Stimulated activated CD4-positive, alpha-beta T cell treated with anti-CD3 and anti-CD28 coated beads, Interleukin-2, amount 100 ng/mL, for 24 hours (primary cell): ENCODE measurements at places on chromosomes 7 and 10.

DNA sequence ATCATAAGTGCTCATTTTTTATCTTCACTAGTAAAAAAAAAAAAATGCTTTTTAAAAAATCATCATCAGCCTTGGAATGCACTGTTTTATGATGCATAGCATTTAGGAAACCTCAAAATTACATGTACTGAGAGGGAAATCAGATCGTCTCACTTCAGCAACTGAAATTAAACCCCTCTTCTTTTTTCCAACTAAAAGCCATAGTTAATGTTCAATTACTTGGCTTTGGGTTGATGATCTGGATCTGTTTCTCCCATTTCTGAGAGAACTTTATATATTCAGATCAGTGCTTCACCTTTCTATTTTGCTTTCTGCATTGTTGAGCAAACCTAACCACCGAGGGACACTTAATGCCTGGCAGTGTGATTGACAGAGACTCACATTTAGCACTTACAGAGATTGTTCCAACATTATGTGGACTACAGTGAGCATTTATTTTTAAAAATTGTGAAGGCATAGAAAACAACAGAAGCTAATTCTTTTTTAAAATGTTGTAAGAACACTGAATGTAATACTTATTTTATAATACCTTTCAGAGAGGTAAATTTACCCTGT is 678.4 kb downstream of the PHTF2 start:
- DNase-seq: no peak

GRCh38 chr7:144019457-144019856 is 19.3 kb downstream of the OR6B1 start:
- no peak for DNase-seq

- no peak for DNase-seq
Observed at GRCh38 chr10:33900596-33900995, 566.1 kb upstream of the NRP1 start.

DNA sequence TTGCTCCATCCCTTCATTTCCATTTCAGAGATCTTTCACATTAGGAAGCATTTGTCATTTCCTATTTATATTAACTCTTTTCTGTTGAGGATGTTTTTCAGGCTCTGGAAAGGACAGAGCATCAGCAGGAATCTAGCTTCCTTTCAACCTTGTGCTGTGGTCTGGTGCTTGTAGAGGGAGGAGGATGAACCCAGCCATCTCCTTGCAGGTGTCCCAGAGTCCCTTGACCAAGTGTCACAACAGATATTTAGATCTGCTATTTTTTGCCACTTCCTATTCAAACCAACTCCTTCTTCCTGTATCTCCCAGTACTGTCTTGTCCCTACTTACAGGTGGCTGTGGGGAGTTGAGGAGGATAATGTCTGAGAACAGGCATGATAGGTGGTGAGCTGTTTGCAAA is 742.8 kb downstream of the GRID1 start:
- DNase-seq: no peak

- no peak for DNase-seq
Observed at GRCh38 chr7:8078418-8078817, 109.8 kb downstream of the GLCCI1 start.

GRCh38 chr7:36978461-36978860 is 254.2 kb upstream of the AOAH start:
- no peak for DNase-seq

- DNase-seq: no peak
Observed at GRCh38 chr7:32066441-32066840, 3.8 kb downstream of the PDE1C start.

DNA sequence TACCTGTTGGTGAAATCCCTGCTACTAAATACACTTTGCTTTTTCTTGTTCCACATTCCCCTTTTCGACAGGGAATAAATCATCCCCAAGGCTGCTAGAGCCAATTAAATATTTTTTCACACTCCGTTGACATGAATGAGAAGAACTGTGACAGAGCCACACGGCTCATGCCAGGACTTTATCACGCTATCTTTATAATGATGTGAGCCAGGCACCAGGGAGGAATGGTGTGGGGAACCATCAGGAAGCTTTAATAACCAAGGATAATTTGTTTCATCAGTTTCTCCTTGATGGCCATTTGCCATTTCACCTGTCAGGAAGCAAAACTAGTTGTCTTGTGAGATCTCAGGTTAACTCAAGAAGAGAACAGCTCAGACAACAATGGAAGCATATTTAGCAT is 193.0 kb upstream of the C7orf33 start:
- DNase-seq: no peak

- no peak for DNase-seq
Observed at GRCh38 chr10:63021225-63021624, 111.9 kb upstream of the NRBF2 start.

DNA sequence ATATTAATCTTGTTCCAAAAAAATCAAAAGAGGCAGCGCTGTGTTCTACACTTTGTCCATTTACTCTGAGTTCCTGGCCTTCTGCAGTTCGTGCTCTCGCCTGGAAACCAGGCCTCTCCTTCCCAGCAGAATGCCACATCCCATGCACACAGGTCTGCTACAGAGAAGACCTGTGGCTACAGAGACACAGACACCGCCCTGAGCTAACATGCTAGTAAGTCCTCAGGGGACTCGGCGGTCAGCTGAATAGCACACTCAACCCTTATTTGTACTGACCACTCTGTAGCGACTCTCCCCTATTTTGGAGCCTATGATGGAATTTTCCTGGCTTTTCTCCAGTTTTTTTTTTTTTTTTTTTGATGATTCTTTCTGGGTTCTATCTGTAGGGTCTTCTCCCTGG is 12.8 kb downstream of the CREB3L2 start:
- no peak for DNase-seq

GRCh38 chr7:19455623-19456022 is 253.2 kb downstream of the POLR1F start:
- DNase-seq: no peak
